ENCODE measurements at places on chromosomes 16 and 17.

DNA sequence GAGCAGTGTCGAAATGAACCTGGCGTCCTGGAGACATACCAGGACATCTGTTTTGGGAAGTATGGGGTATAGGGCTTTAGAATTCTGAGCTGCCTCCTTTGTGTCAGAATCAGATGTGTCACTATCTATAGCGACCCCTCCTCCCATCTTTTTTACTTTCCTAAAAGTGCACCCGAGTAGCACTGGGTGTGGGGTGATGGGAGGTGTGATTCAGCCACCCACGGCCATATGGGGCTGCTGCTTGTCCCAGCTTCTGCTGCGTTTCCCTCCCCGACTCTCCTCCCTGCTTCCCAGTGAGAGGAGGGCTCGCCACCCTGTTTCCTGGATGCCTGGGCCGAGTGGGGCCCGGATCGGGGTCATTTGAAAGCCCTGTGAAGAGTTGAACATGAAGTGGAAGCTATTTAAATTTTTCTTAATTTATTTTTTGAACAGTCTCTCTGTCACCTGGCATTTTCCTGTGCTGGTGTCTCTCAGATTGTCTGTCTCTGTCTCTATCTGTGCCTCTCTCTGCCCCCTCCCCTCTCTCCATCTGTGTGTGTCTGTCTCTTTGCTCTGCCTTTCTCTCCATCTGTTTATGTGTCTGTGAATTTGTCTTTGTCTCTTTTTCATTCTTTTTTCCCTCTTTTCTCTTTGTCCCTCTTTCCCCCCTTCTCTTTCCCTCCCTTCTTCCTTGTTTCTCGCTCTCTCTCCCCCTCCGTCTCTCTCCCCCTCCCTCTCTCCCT, 638.8 kb upstream of the EEF2KMT start:
- no peak for DNase-seq

- DNase-seq = no peak
Observed at GRCh38 chr16:53680756-53681155, 22.9 kb downstream of the RPGRIP1L start.

DNA sequence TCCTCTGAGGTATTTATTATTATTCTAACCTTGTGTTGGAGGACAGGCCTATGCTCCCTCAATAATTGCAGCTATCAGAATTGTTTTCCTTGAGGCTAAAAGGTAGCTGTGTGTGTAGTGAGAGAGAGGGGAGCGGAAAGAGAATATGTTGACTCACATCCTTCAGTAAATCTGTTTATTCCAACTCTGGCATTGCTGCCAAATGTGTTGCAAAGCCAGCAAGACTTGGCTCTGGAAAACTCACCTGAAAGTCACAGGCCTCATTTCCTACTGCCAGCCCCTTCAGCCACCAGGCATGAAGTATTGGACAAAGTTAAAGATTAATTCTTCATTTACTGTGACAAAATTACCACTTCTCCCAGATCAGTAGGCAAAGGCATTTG, 9.6 kb downstream of the CA10 start:
- DNase-seq = no peak

- no peak for DNase-seq
Observed at GRCh38 chr17:44646280-44646679, 10.0 kb upstream of the MEIOC start.

DNA sequence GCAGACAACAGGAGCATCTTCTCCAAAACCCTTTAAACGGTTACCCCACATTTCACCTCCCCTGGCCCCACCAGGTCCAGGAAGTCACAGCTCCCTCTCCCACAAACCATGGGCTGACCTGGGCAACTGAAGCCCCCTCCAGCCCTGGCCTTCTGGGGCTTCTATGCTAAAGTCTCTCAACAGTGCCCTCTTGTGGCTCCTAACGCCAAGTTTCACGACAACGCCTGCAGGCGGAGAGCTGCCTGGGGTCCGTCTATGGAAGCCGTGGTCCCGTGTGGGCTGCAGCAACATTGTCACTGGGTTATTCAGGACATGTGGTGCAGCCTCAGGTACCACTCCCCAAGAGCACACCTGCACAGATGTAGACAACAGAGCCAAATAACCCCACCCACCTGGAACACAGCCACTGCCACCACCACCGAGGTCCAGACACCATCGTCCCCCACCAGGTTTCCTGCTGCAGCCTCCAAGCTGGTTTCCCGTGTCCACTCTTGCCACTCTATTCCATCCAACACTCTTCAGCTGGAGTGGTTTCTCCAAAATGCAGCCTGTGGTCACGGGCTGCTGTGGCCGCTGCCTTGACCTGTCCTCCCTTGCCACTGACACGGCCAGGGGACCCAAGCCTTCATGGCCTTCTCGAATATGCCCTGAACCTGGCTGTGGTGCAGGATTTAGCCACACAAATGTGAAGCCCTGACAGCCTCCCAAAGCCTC, 19.1 kb downstream of the C16orf95 start:
- no peak for DNase-seq

DNA sequence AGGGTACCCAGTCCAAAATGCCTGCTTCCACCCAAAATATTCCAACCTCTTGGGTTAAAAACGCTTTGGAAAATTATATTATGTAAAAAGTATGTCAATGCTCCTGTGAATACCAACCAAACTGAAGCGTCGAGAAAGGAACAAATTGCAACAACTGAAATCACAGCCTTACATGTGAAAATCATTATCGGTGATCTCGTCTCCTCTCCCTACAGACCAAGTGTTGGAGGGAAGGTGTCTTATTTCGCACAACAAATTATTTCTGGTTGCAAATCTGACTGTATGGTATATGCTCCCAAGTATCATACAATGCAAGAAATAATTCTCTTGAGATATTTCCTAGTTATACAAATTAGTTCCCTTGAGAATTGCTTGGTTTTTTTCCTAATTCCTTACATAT, 89.3 kb upstream of the CDYL2 start:
- no peak for DNase-seq

DNA sequence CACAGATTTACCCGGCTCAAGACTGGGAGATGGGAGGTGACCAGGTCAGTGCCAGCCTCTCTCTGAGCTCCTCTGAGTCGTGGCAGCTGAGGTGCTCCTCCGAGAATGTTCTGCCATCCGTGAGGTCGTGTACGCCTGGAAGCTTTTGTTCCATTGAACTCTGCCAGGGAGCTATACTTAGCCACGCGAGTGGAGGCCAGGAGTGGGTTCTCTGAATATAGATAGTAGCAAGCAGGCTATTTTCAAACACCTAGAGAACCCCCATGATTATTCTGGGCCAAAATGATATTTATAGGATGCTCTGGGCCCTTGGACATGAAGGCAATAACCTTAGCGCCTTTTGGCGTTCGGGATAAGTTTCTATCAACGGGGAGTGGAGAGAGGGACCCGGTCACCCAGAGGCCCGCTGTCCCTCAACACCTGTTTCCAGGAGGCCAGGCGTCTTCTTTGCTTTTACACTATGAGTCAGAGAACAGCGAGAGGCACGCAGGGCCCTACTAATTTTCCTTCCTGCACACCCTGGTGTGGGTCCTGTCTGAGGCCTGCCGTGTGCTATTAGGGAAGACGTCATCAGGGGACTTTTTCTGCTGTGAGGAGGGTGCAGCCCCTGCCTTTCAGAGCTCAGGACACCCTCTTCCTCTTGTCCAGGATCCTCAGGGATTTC, 11.0 kb upstream of the MVD start:
- no peak for DNase-seq

DNA sequence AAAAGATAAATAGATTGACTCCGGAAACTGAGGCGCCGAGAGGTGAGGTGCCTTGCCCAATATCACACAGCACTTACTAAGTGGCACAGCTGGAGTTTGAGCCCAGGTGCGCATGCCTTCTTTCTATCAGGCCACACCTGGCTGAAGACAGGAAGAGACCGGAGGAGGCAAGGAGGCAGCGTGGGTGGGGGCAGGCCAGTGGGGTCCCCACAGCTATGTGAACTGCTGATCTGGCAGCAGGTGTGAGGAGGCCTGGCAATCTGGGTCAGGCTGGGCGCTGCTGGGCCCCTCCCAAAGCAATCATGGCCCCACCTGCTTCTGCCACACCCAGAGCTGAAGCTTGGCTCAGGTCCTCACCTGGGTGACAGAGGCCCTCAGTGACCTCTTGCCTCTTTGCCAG, 1.9 kb upstream of the GDPD3 start:
- no peak for DNase-seq

DNA sequence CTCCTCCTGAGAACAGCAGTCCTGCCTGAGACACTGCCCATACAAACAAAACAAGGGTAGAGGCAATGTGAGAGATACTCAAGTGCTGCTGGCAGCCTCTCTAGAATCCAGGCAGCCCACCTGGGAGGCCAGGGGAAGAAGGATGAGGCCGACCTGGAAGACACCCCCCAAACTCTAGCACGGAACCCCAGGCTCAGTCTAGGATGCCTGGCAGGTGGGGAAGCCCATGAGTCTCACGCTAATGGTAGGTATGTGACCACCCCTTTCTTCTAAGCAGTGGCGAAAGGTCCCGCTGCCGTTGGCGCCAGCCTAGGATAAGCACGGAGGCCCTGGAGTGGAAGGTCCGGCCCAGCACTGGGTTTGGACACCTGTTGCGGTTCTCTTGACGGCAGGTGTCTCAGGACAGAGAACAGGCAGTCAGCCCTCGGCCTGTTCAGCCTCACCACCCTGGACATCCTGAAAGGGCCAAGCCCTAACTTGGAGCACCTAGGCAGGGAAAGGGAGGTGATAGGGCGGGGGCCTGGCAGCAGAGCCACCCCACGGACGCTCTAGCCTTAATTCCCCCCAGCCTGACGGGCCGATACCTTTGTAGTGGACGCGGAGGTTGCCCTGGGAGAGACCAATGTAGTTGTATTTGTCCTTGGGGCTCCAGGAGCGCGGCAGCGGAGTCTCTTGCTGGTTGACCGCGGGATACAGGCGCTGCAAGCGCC, 487 bp downstream of the RANBP10 start:
- no peak for DNase-seq

- DNase-seq = no peak
Observed at GRCh38 chr17:2282297-2282873, 21.2 kb downstream of the SMG6 start.

DNA sequence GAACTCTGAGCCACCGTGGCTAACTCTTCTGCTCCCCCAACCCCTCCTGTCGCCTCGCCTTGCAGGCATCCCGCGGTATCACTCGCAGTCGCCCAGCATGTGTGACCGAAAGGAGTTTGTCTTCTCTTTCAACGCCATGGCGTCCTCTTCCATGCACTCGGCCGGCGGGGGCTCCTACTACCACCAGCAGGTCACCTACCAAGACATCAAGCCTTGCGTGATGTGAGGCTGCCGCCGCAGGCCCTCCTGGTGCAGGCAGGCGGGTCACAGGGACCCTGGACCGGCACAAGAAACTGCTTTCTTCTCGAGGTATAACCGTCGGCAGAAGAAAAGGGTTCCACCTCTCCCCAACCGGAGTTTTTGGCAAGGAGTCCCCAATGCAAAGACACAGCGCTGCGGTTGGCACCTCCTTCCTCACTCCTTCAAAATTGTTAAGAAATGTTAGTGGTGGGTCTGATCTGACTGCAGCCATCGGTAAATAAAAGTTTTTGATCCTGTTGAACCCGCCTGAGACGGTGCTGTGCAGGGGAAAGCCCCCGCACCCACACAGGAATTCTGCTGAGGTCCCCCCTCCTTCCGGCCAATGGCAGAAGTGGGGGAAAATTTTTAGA, 2.6 kb downstream of the FOXF1 start:
- no peak for DNase-seq

- no peak for DNase-seq
Observed at GRCh38 chr16:2082983-2083364, 35.2 kb downstream of the TSC2 start.

DNA sequence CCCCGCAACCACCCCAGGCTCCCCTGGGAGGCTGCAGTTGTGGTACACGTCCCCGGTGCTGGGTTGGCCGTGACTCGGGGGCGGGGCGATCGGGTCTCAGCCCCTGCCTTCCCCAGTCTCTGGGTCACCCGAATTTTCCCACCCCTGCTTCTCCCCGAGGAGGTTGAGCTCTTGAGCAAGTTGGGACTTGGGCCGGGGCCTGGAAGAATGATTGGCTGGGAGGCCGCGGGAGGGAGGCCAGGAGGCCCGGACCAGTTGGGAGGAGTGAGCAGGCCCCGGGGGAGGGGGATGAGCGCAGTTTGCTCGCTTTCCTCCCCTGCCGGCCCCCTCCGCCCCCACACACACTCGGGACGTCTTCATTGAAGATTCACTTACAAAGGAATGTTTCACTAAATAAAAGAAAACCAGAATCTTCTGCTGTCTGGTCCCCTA, 4.5 kb upstream of the HEXIM1 start:
- DNase-seq = no peak

- no peak for DNase-seq
Observed at GRCh38 chr17:63275318-63275970, 170.7 kb downstream of the CYB561 start.

GRCh38 chr17:2030779-2031163, 818 bp downstream of the DPH1 start:
- no peak for DNase-seq

DNA sequence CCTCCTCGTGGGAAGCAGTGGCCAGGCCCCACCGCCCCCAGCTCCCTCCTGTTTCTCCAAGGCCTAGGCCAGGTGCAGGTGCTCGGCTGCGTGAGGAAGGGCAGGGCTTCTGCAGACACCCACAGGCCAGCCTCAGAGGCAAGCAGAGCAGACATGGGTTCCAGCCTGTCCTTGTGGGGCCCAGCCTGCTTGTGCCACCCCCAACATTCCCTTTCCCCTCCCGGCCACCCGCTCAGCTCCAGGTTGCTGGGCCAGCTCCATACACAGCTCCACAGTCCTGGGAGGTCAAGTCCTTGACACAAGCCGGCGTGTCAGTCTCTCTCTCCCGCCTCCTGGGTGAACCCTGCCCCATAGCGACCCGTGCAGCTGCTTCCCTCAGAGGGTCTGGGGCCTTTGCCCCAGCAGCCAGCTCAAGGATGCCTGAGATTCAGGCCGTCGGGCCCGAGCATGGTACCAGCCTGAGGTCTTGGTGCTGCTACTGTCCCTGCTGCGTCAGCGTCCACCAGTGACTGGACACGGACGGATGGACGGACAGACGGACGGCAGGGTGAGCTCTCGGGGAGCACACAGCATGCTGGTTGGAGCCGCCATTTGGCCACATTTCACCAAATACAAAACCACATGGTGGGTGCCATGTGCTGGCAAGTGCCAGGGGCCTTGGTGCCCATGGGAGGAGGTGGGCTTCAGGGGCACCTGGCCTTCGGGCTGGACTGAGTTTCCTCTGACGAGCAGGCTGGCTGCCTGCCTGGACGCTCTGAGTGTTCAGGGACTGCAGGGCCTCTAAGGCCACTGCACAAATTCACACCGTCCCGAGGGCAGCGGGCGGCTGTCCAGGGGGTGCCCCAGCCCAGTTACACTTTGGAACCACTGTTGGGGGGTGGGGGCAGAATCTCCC, 8.0 kb downstream of the SECTM1 start:
- DNase-seq = no peak

DNA sequence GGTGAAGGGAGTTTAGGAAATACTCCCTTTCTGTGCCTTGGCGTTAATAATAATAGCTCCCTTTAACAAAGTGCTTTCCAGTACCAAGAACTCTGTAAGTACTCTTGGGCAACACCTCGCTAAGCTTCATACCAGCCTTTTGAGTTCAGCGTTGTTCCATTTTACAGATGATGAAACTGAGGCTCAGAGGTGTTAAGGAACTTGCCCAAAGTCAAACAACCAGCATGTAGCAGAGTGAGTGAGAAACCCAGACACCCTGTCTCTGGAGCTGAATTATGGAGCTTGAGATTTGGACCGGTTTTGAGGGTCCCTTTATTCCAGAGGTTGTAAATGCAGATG, 607 bp downstream of the KATNIP start:
- no peak for DNase-seq
